ENCODE measurements at places on chromosomes 2 and 18.

DNA sequence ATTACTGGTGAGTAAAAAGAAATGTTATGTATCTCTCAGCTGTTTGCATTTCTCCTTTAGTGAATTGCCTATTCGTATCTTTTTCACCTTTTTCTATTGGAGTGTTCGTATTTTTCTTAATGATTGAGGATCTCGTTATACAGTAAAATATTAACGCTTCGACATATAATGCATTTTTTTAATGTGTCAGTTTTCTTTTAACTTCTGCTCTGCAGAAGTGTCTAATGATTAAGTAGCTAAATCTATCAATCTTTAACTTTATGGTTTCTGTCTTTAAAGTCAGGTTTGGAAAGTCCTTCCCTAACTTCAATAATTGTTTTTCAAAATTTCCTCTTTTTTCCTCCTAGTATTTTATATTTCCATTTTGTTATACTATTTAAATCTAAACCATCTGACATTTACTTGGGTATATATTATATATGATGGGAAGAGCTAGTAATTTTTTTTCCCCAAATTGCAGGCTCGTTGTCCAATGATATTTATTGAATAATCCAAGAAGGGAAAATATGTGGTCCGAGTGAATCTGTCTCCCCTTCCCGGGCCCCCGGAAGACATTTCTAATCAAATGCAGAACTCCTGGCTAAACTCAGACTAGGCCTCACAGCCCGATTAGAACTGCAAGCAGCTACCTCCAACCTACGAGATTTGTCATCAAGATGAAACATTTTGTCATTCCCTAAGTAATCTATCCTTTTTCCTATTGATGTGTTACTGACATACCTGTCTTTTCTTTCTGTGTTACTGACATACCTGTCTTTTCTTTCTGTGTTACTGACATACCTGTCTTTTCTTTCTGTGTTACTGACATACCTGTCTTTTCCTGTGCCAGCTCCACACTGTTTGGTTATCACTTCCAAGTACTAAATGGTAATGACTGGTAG is 17.2 kb downstream of the PCBP1 start:
- peak; percentile 23 for DNase-seq

- no peak for DNase-seq
These were observed 159.6 kb downstream of the MGAT5 start for GRCh38 chr2:134413430-134413829.

GRCh38 chr2:88077080-88077479 is 9.5 kb downstream of the SMYD1 start:
- DNase-seq: no peak

DNA sequence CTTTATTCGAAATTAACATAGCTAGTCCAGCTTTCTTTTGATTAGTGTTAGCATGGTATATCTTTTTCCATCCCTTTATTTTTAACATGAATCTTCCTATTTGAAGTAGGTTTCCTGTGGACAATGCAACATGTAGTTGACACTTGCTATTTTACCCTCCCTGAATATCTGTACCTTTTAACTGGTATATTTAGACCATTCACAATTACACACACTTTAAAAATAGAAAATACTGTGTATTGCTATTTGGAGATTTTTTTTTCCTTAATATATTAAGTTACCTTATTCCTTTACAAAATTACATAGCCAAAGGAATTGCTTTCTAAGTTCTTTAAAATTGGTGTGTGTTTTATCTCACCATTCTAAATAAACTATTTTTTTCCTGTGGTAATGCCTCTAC is 15.0 kb downstream of the RNF144A start:
- no peak for DNase-seq

DNA sequence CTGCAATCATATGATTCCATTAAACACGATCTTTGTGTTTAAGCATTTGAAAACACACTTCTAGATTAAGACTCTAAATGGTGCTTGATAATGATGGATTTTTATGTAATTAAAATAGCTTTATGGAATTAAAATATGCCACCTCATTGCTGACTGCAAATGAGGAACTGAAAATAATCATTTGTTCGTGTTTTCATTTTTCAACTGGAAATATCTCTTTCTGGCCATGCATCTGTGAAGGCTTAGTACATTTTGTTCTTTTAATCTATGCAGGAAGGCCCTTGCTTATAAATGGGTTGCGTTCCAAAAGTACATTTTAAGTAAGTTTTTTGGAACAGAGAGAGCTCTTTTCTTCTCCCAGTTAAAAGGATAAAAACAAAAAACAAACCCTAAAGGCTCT is 125.5 kb downstream of the MC4R start:
- no peak for DNase-seq

Measured in activated CD4-positive, alpha-beta T cell treated with anti-CD3 and anti-CD28 coated beads, Interleukin-2, amount 50 U/mL, for 1 hour (primary cell).